ENCODE measurements at places on chromosomes 3 and 15.
A peak's percentile ranks its signal among the peaks of the same experiment; 100 is the strongest.

DNA sequence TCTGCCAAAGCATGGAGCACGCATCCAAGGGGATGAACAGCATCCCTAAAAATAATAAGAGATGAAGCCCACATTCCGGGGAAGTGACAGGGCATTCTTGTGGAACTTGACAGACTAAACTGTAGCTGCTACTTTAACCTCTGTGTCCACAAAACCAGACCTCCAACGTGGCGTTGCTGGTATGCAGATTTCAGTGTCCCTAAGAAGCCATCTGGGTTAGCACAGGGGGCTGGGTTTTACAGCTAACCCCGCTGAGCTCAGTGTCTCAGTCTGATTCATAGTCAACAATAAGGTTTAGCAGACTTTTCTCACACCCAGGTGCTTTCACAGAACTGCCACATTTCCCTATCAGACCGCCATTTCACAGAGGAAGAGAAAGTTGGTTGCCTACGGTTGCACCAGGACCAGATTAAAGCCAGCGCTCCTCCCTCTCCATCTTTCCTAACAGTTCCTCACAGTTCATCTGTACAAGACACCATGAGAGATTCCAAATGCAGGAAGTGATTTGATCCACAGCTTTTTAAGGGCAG is 61.6 kb upstream of the CTDSPL start:
- DNase-seq = no peak

- DNase-seq = no peak
Measured at GRCh38 chr3:184927796-184928315, 115.9 kb downstream of the VPS8 start.

- no peak for DNase-seq
Measured at GRCh38 chr15:91552555-91552954, 301.0 kb upstream of the SLCO3A1 start.

- DNase-seq = peak; percentile 95
Measured at GRCh38 chr15:63157891-63158431, 684 bp upstream of the RPS27L start.

- no peak for DNase-seq
Measured at GRCh38 chr3:136390574-136390973, 140.4 kb downstream of the PCCB start.

GRCh38 chr15:51736751-51737521 is 519 bp downstream of the LYSMD2 start:
- peak; percentile 63 for DNase-seq

DNA sequence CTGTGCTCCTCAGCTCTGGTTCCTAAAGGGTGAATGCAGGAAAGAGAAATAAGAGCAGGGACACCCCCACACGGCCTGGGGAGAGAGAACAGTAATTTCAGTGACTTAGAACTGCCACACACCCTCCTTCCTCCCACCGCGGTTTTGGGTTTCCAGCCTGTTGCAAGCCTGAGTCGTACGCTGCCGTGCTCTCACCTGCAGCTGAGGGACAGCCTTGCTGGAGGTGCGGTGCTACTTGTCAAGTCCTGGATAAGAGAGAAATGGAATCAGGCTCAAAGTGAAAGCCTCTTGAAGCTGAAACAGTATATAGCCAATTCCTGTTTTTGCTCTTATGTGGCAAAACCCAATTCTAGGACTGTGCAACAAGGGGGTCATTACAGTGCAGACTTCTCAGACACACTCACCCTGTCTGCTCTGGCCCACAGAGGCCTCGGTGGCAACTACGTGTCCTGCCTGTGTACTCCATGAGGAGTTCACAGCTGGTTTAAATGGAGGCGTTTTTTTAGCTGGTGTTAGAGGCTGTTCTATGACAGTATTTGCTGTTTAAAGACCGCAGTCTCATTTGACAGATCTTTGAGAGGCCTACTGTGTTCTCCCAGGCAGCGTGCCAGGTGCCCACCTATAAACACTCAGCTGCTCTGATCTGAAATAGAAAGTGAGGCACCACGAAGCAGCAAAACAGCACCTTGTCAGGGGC is 42.9 kb downstream of the TBC1D2B start:
- no peak for DNase-seq

- DNase-seq = peak; percentile 25
Measured at GRCh38 chr3:52248816-52249547, 3.4 kb downstream of the PPM1M start.

- DNase-seq = peak; percentile 10
Measured at GRCh38 chr3:194730365-194730764, 44.7 kb downstream of the FAM43A start.

- peak; percentile 71 for DNase-seq
Measured at GRCh38 chr15:97909291-97909891, 51.1 kb upstream of the ARRDC4 start.

GRCh38 chr3:24365168-24365567 is 129.5 kb downstream of the THRB start:
- DNase-seq = peak; percentile 82

DNA sequence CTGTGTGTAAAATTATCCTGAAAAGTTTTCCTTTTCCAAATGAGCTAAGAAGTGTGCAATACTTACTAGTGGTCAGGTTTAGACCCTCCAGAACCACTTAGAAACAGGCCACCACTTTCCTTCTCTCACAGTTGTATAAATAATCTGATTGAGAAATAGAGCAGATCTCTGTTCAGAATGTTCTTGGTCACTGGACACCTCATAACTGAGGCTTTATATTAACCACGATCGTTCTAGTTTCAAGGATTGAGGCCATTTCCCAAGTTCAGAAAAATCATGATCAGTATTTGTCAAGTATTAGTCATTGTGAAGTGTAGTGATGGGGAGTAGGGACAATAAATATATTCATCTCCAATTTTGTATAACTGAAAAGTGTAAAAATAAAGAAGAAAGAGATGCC is 1.0 kb upstream of the MAP3K13 start:
- DNase-seq = peak; percentile 72

DNA sequence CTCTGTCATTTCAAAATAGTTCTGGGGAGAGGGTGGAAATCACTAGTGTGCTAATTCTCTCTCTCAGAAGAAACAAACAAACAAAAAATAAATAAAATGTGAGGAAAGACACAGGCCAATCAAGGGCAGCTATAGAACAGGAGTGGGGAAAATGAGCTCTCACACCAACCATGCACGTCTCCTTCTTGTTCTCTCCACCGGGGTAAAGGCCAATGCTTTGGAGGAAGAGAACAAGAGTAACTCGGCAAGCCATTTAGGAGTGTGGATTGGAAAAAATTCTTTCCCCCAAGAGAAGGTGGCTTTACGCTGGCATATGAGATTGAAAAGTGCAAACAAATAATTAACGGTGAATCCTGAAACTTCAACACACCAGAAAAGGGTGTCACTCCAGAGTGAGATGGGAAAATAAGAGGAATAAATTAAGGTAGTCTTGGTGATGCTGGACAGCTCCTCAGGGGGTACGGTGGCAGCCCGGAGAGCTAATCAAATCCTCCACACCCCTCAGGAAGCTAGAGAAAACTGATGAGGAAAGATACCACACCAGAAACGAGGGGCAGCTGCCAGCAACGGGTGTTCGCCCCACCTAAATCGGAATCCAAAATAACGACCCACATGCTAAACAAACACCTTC is 88.0 kb downstream of the RFTN1 start:
- DNase-seq = no peak

DNA sequence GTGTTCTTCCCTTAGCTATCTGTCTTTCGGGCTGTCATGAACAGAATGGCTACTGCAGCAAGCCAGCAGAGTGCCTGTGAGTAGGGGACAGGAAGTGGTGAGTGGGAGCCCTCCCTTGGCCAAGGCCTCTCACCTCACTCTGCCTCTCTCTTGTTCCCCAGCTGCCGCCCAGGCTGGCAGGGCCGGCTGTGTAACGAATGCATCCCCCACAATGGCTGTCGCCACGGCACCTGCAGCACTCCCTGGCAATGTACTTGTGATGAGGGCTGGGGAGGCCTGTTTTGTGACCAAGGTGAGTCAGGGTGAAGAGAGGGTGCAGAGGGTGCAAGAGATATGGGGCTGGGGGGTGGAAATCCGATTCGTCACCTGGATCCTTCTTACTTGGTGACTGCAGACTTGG is 3.0 kb downstream of the DLL4 start:
- no peak for DNase-seq

DNA sequence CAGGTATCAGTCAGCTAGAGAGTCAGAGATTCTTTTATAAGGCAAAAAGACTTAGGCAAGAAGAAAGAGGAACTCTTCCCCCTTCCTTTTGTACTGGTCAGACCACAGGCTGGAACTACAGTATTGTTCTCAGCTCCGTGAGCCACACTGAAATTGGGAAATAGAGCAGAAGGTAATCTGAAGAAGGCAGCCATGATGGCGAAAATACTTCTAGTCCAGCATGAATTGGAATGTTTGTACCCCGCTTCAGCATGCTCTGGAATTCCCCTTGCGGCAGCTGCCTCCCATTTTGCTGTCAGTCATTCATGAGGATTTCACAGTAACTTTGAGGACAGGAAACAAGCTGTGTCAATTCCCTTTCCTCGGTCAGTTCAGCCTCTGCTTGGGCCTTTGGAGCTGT is 96.2 kb downstream of the CORO2B start:
- DNase-seq = no peak

DNA sequence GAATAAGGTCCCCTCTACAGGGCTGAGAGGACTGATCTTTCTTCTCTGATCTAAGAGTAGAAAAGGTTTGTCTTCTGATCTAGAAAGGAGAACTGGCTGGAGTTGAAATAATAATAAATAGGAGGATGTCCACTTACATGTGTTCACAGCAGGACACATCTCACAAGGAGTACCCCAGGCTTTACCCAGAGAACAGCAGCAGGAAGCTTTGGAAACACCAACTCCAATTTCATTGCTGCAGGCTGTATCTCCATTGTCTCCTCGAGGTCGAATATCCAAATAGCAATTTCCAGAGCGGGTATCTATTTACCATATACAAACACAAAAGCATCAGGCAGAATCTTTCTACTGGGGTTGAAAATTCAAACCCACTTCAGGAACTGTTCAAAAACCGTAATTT is 136.6 kb downstream of the DUT start:
- DNase-seq = no peak

DNA sequence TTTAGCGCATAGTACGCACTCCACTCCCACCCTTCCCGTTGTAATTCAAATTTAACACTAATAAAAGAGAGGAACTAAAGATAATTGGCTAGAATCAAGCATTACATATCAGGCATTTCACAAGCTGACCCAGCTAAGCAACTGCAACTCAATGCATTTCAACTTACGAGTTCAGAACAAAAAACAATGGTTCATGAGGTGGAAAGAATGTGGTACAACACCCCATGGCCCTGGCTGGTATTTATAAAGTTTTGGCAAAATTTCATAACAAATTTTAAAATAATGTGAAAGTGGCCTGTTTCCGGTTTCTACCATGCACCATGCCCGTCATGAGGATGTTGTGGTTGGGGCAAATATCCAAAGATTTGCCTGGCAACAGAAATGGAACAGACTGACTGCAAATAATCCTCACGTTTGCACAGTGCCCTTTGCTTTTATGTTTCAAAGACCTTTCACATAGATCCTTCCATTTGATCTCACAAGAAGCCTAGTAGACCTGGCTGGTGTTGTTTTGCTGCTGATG is 455.3 kb upstream of the NR2F2 start:
- DNase-seq = peak; percentile 71

All from GM23248 (cell line).